ENCODE measurements at places on chromosomes 16 and 17.
A peak's percentile ranks its signal among the peaks of the same experiment; 100 is the strongest.

DNA sequence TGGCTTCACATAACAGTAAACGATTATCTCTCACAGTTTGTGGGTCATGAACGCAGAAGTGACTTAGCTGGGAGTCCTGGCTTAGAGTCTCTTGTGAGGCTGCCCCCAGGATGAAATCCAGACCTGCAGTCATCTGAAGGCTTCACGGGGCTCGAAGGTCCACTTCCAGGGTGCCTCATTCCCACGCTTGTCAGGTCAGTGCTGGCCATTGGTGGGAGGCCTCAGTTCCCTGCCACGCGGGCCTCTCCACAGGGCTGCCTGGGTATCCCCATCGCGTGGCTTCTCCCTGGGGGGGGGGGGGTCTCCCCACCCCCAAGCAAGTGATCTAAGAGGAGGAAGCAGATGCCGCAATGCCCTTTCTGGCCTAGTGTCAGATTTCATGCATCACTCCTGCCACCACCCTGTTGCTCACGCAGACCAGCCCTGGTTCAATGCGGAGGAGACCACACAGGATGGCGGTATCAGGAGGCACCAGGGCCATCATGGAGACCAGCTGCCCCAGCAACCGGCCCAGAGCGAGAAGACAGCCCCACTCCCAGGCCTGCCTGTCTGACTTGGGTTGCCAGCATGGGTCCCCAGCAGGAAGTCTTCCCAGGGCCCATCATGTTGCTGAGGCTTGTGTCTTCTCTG, 77.3 kb upstream of the CDH5 start:
- DNase-seq, result no peak

- DNase-seq, result no peak
These were observed 2.4 kb downstream of the VEZF1 start for GRCh38 chr17:57985675-57985974.

DNA sequence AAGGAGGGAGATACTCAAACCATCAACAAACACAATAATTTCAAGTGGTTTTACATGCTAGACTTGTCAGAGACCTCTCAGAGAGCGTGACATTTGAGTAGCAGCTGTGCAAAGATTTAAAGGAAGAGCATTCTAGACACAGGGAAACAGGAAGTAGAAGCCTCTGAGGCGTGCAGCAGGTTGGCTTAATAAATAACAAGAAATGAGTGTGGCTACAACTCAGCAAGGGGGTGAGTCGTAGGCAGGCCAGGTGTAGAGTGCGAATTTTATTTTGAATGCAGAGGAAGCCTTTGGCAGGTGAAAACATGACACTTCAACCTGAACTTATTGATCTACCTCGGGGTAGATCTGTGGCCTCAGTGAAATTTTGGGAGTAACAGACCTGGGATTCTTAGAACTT, 73.2 kb upstream of the MRTFB start:
- no peak for DNase-seq

DNA sequence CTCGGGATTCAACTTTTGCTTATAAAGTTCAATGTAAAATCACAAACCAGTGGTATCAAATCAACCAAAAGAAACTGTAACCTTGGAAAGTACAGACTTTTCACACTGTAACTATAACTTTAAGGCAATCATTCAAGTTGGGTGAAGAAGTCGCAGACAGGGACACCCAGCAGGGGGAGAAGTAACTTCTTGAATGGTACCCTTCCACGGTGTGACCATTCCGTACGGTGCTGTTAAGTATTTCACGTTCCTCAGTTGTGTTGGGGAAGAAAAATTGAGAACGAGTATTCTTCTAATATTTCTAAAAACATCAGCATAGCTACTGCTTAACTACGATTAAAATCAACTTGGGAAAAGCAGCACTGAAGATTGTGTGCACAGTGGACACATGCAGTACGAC, 55.8 kb downstream of the MYH10 start:
- peak; percentile 37 for DNase-seq

GRCh38 chr17:81401723-81402529, 6.7 kb downstream of the BAHCC1 start:
- no peak for DNase-seq

DNA sequence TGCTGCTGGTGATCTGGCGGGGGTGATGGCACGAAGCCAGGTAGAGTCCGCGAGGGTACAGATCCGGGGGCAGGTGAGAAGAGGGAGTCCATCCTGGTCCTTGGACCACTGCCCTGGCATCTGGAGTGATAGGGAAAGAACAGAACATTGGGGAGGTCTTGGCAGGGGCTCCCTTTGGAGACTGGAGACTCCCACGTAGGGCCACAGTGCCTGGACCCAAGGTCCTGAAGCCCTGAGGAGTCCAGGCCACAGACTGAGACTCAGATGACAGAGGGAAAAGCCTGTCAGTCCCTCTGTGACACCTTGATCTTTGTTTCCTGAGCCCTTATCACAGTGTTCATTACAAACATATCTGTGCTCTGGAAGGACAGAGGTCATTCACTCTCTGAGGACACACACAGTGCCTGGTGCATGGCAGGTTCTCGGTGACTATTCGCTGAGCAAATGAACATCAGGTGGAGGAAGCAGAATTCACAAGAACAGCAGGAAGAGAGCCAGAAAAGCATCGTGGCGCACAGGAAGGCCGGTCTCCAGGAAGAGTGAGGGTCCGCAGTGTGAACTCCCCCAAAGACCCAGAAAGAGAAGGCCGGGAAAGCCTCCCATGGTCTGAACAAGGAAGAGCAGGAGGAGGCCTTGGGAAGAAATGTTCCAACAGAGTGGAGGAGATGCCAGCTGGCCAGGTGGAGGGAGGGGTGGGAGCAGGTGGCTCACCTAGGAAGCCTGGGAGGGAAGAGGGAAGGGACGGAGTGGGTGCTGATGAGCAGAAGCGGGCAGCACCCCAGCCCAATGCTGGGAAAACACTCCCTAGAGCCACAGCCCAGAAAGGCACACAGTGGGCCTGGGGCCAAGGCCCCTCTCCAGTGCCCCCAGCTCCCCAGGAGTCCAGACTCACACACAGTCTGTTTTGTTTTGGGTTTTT, 20.5 kb downstream of the PEMT start:
- DNase-seq, result no peak

DNA sequence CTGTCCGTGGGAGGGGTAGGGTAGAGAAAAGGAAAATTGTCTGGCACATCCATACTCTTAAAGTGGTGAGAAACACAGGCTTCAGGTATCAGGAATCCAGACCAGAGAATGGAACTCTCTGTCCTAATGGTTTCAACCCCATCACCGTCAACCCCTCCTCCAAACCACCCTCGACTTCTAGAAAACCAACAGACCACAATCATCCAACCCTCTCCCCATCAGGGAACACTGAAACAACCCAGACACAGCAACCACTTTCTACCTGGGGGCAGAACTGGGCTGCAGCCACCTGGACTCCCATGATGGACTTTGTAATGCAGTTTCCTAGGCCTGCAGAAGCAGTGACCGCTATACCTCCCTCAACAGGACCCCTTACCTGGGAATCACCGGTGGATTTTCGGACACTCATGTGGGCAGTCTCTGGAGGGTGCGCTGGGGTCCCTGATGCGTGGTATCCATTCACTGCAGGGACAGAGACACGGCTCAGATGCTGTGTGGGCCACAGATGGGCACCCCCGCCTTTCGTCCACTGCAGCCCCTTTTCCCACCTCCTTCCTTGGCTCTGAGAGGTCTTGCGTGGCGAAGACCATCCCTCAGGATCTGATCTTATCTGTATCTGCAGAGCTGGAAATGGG, 64.3 kb upstream of the RCVRN start:
- DNase-seq, result no peak

DNA sequence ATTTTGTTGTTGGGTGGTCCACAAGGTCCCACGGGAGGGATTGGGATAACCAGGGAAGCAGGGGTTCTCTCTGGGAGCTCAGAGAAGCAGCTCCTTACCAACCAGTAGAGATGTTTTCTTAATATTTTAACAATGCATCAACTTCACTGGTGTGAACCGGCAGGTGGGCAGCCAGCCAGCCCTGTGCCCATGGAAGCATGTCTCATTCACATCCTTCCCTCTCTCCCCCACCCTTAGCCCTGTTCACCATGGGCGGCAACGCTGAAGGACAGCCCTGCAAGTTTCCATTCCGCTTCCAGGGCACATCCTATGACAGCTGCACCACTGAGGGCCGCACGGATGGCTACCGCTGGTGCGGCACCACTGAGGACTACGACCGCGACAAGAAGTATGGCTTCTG, 9.3 kb downstream of the MMP2 start:
- DNase-seq, result no peak

DNA sequence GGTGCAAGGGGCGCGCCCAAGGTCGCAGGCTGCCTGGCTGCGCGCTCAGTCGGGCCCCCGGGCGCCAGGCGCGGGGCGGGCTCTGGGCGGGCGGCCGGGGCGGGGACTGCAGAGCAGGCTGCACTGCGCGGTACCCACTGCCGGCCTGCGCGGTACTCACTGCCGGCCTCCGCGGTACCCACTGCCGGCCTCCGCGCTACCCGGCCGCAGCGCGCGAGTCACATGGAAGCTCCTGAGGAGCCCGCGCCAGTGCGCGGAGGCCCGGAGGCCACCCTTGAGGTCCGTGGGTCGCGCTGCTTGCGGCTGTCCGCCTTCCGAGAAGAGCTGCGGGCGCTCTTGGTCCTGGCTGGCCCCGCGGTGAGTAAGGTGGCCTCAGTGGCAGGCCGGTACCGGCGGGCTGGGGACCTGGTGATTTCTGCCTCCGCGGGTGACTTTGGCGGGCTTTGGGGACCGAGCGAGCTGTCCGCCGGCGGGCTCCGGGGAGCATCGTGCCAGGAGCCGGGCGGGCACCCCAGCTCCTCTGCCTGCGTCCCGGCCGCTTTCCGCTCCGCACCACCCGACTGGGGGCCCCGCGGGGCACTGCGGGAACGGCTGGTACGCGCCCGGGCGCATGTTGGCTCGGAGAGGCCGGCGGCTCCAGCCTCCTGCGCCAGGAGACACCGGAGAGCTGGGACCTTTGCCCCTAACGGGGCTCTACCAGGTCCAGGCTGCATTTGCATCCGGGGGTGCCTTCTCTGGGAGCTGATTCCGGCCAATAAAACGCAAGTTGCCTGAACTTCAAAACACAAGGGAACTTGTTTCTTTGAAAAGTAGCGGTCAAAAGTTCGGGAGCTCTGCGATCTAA, at the start of gene SLC47A1:
SLC47A1 (plus strand) TSS at position 137 of the 844 bp plus-strand sequence; CDS start at position 223, 86 bp downstream.
- peak; percentile 27 for DNase-seq

DNA sequence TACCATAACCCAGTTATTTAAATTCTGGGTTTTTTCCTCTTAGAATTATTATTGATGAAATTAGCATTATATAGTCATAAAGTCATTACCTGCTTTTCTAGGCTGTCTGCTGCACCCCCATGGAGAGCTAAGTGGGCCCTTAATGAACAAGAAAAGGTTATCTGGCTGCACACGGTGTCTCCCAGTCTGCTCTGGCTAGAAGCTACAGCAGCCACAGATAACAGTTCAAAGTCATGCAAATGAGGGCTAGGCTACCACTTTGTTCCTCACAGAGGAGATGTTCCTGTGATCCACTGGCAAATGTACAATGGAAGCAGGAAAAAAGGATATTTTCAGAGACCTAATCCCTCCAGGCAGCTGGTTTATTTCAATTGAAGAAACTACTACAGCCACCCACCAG, 112.1 kb downstream of the SNX11 start:
- DNase-seq, result no peak

DNA sequence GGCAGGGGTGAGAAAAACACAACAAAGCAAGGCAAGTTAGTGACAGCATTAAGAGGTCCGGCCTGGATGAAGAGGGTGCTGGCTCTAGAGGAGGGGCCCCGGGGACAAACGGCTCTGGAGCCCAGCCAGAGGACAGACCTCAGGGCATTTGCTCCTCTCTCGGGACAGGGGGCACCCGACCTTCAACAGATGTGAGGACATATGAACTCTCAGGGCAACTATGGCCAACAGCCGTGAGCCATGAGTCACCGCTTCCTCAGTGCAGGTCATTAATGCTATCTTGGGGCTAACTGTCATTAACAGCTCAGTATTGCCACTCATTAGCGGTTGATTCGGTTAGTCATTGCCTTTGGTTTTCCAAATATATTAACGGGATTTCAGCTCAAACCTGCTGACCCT, 9.7 kb upstream of the ARL5C start:
- DNase-seq, result no peak

- no peak for DNase-seq
These were observed 4.6 kb upstream of the FTSJ3 start for GRCh38 chr17:63832014-63832413.

- no peak for DNase-seq
These were observed 7.1 kb downstream of the HAPSTR1 start for GRCh38 chr16:9098377-9099090.

Data from muscle of leg (tissue), 16 donors.